Right forelimb (tissue), 1 donor: ENCODE measurements at places on chromosomes 1 and 21.

- DNase-seq: no peak
Observed at GRCh38 chr1:193270996-193271395, 84.6 kb upstream of the B3GALT2 start.

GRCh38 chr1:246483569-246483933, 23.5 kb downstream of the SMYD3 start:
- DNase-seq: no peak

DNA sequence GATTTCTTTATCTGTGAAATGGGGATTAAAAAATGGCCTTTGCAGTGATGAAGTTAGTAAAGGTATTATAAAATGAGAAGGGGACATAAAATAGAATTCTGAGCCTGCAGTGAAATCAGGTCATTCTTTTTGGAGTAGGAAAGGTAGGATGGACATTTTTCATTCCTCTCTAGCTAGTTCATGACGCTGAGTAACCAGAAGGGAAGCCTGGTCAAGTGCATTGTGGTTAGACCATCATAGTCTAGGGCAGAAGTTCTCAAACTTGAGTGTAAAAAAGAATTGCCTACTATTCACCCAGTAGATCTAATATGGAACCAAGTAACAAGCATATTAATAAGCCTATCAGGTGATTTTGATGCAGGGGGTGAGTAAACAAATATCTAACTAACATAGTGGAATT, 50.8 kb downstream of the TGFB2 start:
- no peak for DNase-seq

GRCh38 chr1:64757213-64757612, 12.3 kb downstream of the RAVER2 start:
- DNase-seq: no peak

DNA sequence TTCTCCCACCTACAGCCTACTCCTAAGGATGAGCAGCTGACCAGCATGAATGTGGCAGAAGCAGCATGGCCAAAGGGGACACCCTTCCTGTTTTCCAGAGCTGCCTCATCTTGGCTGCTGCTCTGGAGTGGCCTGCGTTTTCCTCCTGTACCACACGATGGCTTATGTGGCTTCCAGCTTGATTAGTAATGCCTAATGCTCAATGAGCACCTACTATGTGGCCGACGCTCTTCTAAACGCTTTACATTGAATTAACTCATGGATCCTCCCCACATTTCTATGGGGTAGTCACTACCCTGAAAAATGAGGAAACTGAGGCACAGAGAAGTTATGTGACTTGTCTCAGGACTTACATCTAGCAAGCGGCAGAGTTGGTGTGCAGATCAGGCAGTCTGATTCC, 18.0 kb upstream of the SDHB start:
- DNase-seq: no peak

DNA sequence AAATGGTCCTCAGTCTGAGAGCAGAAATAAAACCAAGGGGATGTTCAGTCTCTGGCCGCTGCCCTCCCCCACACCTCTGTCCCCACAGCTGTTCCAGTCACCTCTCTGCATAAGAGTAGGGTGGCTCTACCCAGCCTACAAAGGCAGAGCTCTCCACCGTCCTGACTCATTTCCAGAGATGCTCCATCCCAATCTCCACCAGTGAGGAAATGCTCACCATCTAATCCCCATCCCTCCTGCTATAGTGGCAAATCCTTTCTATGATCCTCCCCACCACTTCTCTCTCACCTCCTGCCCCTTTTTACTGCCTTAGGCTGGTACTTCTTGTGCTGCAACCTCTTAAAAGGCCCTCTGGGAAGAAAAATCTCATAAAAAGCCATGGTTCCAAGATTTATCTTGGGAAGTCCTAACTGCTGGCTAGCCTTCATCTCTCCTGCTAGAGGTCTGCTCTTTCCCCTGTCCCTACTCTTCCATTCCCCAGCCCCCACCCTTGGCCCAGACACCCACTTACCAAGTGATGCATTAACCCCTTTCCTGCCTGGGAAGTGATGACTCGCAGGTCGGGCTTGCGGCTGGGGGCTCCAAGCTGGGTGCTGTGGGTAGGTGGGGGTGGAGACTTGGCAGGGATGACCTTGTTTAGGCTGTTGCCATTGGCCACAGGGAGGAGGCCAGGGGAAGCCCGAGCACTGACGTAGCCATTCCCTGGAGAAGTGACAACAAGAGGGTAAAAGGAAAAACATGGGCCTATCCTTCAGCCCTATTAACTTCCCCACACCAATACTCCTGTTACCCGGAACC, 23.9 kb downstream of the MEF2D start:
- no peak for DNase-seq

GRCh38 chr1:214418391-214418790, 133.0 kb downstream of the PTPN14 start:
- no peak for DNase-seq
